ENCODE measurements at places on chromosomes 1 and 21. TPM values are rescaled to one million over a fixed set of nuclear protein-coding genes. Genes with fewer than 3 reads are reported as not detected.

Gene TNFAIP8L2
- not detected for total RNA-seq

Gene NBPF11
- total RNA-seq = 4.8 TPM

Gene KCNH1
- 14.2 TPM for total RNA-seq

Gene OR2T6
- total RNA-seq = not detected

Gene COL11A1
- 19.6 TPM for total RNA-seq

Gene NPPA
- not detected for total RNA-seq

Gene PTPRC
- total RNA-seq = 3.5 TPM

Gene PRKAB2
- 15.5 TPM for total RNA-seq

Gene PLPPR4
- 4.8 TPM for total RNA-seq

Gene CHRM3
- under 0.01 TPM for total RNA-seq

Gene SPRR2B
- not detected for total RNA-seq

Gene FMO5
- 1.3 TPM for total RNA-seq

Gene SYCP1
- not detected for total RNA-seq

Gene LCE1E
- total RNA-seq = not detected

Gene HCN3
- total RNA-seq = 1.6 TPM

Gene ACKR1
- total RNA-seq = not detected

Gene NBPF6
- total RNA-seq = not detected

Gene REG4
- total RNA-seq = not detected

Gene ESPN
- total RNA-seq = not detected

Gene DCST1
- not detected for total RNA-seq

Gene ELOVL1
- total RNA-seq = 51.0 TPM

Gene BCL10
- 23.2 TPM for total RNA-seq

Gene CCDC30
- total RNA-seq = 0.97 TPM
